HuH-7.5 (cell line): ENCODE measurements at places on chromosomes 2 and 18.

GRCh38 chr2:157336137-157337010 is 10.8 kb upstream of the ERMN start:
- no peak for DNase-seq

GRCh38 chr2:10471955-10472354 is 23.8 kb upstream of the ODC1 start:
- no peak for DNase-seq

GRCh38 chr2:196159221-196159892 is 12.0 kb downstream of the STK17B start:
- DNase-seq = no peak

GRCh38 chr2:45140675-45141074 is 131.4 kb upstream of the SIX2 start:
- DNase-seq = no peak

GRCh38 chr18:33404244-33404873 is 36.2 kb downstream of the CCDC178 start:
- no peak for DNase-seq

- no peak for DNase-seq
Measured at GRCh38 chr18:54776282-54776977, 51.8 kb upstream of the RAB27B start.

DNA sequence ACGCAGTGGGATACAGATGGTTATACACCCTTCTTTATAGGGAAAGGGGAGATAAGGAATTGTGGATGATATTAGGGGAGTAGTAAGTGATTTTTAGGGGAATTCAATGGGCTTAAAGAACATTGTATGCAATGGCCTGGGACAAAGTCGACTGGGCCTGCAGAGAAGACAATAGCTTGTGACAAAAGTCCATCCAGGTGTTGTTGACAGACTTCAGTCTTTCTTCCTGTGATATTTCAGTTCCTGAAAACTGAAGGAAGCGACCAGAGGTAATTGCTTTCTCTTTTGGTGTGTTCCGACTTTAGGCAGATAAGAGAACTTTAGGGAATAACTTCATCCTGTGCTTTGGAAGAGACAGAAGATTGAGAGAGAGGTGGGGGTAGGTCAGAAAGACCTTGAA is 83.1 kb upstream of the NEUROD1 start:
- DNase-seq = no peak

GRCh38 chr2:1614564-1614963 is 129.8 kb downstream of the PXDN start:
- DNase-seq = no peak

DNA sequence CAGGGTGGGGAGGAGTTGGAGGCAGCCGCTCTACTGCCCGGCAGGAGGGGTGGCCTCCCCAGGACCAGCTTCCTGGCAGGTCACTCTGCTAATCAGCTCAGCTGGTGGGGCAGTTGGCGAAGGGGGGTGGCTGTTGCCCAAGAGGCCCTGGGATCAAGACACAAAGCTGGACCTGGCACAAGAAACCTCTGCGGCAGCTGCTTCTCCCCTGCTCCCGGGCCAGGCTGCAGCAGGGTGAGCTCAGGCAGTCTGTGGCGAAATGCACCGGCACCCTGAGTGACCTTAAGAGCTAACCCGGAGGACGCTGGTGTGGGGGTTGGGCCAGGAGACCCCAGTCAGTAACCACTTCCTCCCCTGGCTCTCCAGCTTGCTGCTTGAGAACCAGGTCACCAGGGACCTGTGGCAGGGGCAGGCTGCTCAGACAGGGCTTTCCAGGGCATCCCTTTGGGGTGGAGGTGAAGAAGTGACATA is 31.1 kb downstream of the TOGARAM2 start:
- no peak for DNase-seq

GRCh38 chr2:54262015-54262765 is 6.2 kb upstream of the TSPYL6 start:
- peak; percentile 36 for DNase-seq

- DNase-seq = no peak
Measured at GRCh38 chr2:220296174-220296573, 668.7 kb downstream of the SLC4A3 start.

- DNase-seq = no peak
Measured at GRCh38 chr18:58892488-58892887, 27.8 kb downstream of the ZNF532 start.

DNA sequence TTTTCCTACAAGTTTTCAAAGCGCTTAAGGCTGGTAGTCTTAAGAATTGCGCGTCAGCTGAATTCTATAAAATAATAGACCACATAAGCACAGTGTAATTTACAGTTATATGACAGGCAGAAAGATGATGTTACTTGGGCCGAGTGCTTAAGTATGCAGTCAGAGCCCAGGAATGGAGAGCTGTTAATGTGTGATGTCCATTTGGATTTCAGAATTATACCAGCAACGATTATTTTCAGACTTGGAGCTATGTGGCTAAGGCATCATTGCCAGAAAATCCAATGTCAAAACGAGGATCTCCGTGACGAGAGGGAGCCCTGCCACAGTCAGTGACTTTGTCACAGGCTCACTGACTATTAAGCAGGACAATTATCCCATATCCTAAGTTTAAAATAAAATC is 3.4 kb downstream of the KLF7 start:
- DNase-seq = no peak

DNA sequence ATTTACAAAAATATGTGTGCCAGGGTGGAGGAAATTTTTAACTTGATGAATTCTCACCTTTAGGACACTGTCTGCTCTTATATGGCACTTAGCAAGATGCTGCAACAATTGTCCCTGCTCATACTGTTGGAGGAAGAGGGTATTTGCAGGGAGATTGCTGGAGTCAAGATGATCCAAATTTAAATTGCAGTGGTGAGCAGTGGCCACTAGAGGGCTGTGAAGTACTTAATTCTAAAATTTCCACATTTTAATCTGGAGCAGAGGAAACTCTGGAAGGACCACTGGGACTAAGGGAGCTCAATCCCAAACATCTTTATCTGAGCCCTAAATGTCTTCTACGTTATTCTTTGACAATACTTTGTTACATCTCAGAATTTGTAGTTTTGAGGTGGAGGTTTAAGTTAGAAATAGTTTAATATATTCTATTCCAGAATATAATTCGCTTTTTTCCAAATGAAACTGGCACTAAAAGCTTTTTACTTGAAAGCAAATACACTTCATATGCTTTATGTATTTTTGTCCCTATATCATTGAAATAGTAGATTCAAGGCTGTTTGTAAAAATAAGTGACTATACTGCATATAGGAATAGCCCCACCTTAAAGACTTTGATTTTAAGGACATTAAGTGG is 33.0 kb upstream of the PTH2R start:
- peak; percentile 47 for DNase-seq

DNA sequence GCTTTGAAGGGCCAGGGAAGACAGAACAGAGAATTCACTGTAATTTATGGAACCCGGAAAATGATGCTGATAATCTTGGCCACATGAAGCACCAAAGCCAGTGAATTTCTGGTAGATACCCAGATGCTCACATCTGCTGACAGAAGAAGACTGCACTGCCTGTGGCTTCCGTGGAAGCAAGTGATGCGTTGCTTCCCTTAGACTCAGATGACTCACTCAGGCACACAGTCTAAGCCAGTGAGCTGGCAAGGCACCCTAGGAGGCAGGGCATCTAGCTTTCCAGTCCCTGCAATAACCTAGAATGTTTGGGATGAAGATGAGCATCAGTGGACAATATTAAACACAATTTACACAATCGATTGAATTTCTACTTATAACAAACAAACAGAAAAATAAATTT is 284.7 kb downstream of the CMPK2 start:
- no peak for DNase-seq

GRCh38 chr2:27509326-27509725 is 12.7 kb downstream of the GCKR start:
- DNase-seq = no peak

DNA sequence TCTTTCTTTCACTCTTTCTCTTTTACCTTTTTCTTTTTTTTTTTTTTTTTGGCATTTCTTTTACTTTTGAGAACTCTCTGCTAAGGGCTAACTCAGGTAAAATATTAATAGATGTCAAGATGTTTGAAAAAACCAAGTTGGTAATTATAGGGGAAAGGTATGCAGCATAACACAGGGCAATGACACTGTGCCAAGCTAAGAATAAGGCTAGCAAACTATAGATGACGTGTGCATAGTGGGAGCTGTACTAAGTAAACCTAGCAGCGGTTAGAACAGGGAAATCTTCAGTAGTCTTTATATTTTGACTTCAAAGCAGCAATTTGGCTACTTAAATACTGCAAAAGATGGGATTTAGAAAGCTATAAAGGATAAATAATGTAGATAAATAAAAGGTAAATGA is 415.4 kb upstream of the RGPD4 start:
- no peak for DNase-seq
